Stimulated activated CD8-positive, alpha-beta memory T cell treated with anti-CD3 and anti-CD28 coated beads, Interleukin-4, amount 100 ng/mL, for 1 hour (primary cell): ENCODE measurements at places on chromosomes 6 and 20.

DNA sequence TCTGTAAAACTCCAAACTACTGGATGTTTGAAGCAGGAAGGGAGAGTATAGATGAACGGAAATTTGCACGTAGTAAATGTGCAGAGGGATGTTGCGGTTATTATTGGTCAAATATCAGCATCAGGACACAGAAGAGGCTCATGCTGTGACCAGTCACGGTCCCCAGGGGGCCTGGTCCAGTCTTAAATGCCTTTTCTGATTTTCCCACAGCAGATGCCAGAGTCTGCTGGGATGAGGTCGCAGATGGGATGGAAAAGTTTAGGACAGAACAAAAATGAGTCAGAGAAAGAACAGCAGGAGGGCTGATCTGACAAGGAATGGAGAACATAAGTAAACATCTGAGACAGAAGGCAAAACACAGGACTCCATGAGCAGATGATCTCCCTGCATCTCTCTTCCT is 11.7 kb upstream of the SIRPG start:
- no peak for DNase-seq

- no peak for DNase-seq
These were observed 627.3 kb downstream of the UTRN start for GRCh38 chr6:144912474-144912873.

- DNase-seq: no peak
These were observed 147.5 kb upstream of the SYNDIG1 start for GRCh38 chr20:24321973-24322372.

- DNase-seq: no peak
These were observed 193.1 kb upstream of the ARG1 start for GRCh38 chr6:131379948-131380347.

DNA sequence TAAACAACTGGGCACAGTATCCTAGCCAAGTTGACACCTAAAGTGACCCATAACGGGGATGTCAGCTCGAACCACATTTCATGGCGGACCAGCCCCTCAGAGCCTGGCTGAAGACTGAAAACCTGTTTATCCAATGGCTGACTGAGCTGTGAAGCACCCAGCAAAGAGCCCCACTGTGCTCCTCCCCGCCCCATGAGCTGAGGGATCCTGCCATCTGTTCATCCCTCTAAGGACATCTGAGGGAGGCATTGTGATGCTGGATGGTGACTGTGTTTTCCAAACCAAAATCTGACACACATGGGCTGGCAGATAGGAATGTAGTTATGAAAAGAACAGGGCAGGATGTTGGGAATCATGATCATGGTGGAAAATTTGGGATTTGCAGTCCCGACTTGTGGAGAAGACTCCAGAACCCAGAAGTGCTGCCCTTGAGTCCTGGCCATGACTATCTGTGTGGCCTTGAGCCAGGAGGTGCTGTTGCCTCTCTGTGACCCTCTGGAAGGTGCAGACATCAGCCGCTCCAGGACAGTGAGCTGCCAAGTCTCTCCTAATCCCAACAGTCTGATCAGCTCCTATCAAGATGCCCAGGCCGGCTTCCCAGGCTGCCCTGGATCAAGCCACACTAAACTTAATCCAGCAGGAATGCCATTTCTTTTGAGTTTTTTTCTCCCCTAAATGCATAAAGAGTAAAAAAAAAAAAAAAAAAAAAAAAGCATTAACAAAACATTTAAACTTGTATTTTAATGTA is 5.7 kb downstream of the EDN3 start:
- DNase-seq: no peak

DNA sequence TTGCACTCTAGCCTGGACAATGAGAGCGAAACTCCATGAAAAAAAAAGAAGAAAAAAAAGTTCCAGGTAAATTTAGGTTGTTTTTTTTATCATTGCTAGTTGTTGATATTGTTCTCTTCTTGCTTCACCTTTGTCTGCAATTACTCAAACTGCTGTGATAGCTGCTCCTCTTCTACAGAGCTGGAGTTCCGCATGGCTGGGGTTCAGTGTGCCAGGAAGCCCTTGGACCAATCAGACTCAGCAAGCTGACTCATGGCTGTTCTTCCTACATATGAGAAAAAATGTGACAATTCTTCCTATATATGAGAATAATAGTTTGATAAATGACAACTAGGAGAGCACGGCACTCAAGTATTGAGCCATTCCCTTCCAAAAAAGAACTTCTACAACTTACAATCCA is 28.4 kb downstream of the DPPA5 start:
- no peak for DNase-seq

- no peak for DNase-seq
These were observed 86.4 kb downstream of the ADGRG6 start for GRCh38 chr6:142387997-142388815.

GRCh38 chr6:29887819-29888776 is 54.2 kb upstream of the HLA-A start:
- DNase-seq: peak; percentile 62

DNA sequence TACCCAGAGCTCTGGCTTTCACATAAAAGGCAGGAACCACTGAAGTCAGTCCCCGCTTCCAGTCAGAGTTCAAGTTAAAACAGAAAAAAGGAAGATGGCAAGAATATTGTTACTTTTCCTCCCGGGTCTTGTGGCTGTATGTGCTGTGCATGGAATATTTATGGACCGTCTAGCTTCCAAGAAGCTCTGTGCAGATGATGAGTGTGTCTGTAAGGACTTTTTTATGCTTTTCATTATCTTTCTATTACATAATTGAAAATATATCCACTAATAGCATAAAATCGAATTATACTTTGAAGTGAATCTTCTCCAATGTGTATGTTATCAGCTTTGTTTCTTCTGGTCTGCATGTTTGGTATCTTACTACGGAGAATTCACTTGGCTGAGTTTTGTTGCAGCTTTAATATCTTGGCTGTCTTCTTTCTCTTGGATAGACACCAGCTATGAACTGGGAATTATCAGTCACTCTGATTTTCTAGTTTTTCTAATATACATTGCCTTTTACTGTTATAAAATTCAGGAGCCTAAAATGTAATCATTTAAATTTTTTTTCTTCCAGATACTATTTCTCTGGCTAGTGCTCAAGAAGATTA is at the start of gene OTOR:
TSS of gene OTOR (plus strand) at position 51 of the 593 bp plus-strand sequence. CDS start at position 95, 44 bp downstream.
- DNase-seq: no peak

DNA sequence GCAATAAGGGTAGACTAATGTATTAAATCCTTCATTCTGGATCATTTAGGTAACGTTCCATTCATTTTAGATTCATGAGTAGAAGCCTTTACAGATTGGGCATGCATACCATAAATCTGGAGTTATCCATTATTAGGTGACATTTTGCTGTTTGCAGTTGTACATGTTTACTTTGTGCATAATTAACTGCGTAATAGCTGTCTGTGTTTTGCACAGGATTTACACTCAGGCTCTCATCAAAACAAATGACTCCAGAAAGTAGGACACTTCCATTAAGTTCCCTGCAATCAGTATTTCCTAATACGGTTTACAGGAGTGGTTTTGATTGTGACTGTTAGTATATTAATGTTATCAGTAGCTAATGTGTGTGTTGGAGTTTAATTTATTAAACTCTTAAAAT is 997.4 kb downstream of the HACE1 start:
- no peak for DNase-seq

GRCh38 chr20:17505636-17506517 is 25.3 kb downstream of the BFSP1 start:
- DNase-seq: peak; percentile 17

GRCh38 chr20:44747166-44748004 is 1.7 kb downstream of the KCNK15 start:
- peak; percentile 17 for DNase-seq

GRCh38 chr6:108366236-108366635 is 71.4 kb downstream of the AFG1L start:
- no peak for DNase-seq

DNA sequence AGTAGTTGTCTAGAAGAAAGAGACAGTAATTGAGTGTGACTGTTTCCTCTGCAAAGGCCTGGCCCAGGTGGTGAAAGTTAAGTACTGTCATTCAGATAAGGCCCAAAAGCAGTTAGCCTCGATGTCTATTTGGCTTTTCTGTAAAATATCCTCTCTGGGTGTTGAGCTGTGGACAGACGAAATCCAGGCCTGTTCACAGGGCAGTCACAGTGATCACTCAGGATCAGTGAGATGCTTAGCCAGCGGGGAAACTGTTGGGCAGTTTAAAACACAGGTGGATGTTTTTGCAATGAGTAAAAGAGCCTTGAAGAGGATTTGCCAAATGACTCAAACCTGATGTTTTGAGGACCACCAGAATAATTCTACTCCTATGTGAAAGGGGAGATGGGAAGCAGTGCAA is 22.0 kb upstream of the PRDM1 start:
- no peak for DNase-seq

DNA sequence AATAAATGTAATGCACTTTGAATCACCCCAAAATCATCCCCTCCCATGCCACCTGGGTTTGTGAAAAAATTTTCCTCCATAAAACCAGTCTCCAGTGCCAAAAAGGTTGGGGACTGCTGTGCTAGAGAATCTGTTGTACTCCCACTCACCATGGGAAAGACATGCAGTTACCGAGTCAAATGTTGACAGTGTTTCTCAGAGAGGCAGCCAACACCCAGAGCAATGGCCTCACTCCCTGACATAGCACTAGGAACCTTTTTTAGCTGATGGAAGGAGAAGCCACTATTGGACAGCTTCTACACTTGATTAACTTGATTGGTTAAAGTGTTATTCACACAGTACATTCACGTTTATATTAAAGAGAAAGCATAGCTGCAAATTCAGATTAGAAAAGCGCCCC is 59.8 kb upstream of the MANEA start:
- DNase-seq: no peak

DNA sequence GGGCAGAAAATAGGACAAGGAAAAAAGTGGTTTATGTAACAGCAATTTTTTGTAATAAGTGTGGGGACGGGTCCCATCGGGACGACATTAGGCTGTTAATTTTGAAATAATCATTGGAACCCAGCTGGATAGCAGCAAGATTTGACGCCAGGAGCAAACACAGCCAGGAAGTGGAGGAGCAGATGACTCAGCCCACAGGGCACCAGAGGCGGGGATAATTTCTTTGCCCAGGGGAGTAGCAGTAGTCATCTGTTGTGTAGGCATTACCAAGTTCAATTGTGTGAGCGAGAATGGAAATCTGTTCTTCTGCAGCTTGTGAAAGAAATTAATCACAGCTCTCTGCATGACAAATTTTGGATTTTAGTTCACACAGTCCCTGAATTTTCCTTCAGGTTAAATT is 22.6 kb upstream of the RIN2 start:
- no peak for DNase-seq

DNA sequence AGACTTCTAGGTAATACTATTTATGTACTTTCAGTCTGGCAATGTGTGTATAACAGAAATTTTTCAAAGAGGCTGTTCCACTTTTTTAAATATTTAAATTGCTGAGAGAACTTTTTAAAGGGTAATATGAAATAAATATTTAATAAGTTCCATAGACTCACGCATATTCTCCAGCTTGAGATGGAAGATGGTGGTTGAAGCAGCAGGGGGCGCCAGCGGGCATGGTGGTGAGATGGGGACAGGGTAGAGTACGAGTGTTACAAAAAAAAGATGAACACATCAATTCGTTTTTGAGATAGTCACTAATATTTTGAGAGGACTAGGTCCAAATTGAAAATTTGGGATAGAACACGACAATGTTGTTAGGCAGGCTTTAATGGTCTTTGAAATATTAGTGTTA is 68.4 kb downstream of the RSPO3 start:
- peak; percentile 12 for DNase-seq

DNA sequence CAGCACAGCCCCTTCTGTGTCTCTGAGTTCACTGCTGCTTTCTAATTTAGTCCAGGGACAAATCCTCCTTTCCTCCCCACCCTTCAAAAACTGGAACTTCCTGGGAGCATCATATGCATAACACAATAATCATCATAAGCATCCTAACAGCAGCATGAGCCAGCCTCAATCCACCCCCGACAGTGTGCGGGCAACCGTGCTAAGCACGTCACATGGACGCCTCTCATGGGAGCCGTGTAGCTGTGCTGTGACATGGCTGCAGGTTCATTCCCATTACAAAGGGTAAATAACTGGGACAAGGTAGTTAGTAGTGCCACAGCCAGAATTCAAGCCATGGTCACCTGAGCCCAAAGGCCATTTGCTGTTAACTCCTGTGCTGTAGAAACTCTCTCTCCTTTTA is 24.5 kb upstream of the ULBP3 start:
- DNase-seq: no peak

GRCh38 chr20:50095476-50096078 is 17.4 kb downstream of the UBE2V1 start:
- no peak for DNase-seq

DNA sequence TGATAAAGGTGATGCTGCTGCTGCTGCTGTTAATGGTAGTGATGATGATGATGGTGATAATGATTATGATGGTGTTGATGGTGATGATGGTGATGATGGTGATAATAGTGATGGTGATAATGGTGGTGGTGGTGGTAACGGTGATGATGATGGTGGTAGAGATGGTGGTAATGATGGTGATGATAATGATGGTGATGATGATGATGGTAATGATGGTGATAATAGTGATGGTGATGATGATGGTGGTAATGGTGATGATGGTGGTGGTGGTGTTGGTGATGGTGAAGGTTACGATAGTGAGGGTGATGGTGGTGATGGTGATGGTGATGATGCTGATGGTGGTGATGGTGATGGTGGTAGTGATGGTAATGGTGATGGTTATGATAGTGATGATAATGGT is 132.3 kb downstream of the TFAP2C start:
- no peak for DNase-seq

DNA sequence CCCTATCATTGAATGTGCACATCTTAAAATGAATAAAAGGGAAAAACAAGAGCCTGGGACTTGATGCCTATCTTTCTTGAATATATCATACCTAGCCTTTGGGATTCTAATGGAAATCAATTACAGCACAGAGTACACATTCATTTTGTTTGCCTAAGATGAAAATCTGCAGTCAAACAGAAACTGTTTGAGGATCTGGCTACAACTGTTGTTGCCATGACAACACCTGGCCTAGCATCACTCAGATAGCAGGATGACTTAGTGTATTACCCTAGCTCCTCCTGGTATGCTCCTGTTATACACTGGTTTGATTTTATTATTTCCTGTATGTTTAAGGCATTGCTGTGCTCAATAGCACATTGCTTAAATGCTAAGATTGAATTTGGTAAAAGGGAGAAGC is 71.5 kb upstream of the LAMP5 start:
- DNase-seq: no peak

DNA sequence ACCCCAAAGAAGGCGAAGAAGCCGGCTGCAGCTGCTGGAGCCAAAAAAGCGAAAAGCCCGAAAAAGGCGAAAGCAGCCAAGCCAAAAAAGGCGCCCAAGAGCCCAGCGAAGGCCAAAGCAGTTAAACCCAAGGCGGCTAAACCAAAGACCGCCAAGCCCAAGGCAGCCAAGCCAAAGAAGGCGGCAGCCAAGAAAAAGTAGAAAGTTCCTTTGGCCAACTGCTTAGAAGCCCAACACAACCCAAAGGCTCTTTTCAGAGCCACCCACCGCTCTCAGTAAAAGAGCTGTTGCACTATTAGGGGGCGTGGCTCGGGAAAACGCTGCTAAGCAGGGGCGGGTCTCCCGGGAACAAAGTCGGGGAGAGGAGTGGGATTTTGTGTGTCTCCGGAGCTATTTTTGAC is 69.6 kb downstream of the HFE start:
- DNase-seq: peak; percentile 25

GRCh38 chr6:129638686-129639085 is 71.3 kb downstream of the ARHGAP18 start:
- DNase-seq: no peak

GRCh38 chr6:139159016-139159415 is 24.1 kb downstream of the HECA start:
- no peak for DNase-seq
